ENCODE measurements at places on chromosomes 16 and 17.
A peak's percentile ranks its signal among the peaks of the same experiment; 100 is the strongest.

- no peak for DNase-seq
Observed at GRCh38 chr17:7211491-7212273, 8.0 kb downstream of the DLG4 start.

- no peak for DNase-seq
Observed at GRCh38 chr16:25676820-25677219, 14.9 kb upstream of the HS3ST4 start.

DNA sequence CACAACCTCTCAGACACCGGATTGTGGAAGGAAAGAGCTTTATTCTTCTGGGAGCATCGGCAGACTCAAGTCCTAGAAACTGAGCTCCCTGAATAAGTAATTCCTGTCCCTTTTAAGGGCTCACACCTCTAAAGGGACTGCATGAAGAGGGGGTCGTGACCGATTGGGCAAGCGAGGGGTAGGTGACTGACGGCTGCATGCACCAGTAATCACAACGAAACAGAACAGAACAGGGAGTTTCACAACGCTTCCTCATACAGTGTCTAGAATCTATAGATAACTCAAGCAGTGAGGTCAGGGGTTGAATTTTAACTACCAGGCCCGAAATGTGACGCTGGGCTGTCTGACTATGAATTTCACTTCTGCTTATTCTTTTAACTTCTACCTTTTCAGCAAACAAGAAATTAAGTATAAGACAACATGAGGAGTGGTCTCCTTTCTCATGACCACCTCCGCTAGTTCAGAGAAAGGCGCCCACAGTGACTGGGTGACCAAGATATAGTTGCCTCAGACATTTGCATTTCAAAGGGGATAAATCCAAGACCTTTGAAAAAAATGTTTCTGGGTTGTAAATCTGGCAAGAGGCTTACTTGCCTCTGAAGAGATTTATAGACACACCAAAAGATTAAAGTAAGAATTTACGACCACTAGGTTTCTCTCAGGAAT is 88.4 kb upstream of the ATF7IP2 start:
- no peak for DNase-seq

DNA sequence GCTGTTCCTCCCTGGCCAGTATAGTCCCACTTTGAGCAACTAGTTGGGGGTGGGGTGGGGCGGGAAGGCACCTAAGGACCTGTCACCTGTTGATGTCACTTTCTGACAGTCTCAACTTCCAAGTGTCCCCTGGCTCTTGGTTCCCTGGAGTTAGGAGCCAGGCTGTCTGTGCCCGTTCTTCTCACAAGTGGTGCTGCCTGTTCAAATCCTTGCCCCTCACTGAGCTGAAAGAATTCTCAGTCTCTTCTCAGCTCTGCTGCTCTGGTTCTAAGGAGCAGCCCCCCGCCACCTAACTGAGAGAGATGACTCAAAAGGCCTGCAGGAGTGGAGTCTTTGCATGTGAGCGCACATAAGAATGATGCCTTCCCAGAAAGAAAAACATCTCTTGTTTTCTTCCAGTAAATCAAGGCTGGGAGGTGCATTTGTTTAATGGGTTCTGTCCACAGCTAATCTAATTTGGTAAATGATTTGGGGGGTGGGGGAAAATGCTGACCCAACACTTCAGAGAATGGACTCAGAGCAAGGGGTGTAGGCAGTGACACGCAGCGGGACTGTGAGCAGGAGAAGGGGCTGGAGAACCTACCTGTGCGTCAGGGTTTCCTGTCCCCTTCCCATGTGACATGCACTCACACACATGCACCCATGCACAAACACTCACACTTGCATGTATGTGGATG is 78.2 kb upstream of the NLRP1 start:
- no peak for DNase-seq

DNA sequence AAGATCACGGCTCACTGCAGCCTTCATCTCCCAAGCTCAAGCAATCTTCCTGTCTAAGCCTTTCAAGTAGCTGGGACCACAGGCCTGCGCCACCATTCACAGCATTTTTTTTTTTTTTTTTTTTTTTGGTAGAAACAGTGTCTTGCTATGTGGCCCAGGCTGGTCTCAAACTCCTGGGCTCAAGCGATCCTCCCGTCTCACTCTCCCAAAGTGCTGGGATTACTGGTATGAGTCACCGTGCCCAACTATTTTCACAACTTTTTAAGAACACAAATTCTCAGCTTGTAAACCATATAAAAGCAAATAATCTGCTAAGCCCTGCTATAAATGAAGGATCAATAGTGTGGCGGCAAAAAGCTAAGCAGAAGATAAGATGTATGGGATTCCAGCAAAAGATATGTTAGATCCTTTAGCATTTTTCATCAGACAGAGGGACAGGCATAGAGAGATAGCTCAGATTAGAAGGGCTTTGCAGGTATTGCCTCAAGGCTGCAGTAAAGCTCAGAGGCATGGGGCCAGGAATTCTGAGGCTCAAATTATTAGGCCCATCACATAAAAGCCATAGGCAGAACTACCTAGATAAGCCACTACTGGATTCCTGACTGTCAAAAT is 55.1 kb downstream of the EMP2 start:
- no peak for DNase-seq

DNA sequence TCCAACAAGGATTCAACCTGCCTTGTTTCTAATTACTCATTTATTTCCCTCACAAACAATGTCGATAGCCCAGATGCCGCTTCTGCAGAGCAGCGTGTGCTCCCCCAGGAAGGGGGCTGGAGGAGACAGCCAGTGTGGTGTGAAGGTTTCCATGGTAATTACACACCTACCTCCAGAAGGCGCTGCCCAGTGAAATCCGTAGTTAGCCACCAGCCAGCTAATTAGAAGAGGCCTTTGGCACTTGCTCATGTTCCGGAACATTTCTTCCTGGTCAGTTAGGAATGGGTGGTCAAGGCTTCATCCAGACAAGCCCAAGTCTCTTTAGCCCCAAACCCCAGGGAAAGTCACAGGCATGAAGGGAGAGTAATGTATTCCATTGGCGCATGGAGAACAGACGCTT is 342.5 kb upstream of the C16orf82 start:
- no peak for DNase-seq

- peak; percentile 63 for DNase-seq
Observed at GRCh38 chr17:40615068-40615840, 32.4 kb downstream of the SMARCE1 start.

DNA sequence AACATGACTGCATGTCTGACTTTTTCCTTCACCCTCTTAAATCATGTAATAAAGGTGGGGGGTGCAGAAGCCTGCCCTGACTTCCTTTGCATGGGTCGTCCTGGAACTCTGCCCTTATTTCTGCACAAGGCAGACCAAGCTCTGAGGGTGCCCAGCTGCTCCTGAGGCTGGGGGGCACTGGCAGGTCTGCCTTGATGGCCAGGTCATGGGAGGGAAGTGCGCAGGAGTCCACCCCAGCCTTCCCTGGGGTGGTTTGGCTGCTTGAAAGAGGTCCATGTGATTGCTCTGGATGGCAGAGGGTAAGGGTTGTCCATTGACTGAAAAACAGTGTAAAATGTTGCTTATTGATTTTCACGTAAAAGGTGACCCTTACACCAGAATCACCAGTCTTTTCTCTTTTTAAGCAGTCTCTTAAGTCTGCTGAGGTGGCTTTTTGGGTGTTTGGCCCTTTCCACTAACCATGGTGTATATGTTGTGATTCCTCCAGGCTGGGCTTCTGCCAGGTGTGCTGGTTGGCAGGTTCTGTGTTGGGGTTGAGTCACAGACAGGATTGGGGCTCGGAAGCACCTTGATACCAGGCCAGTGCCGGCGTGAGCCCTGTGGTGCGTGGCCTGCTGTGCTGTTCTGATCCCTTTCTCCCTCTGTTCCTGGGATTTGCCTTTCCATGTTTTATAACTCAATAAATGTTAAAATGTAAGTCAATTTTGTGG is 19.4 kb downstream of the DHX38 start:
- DNase-seq: no peak

DNA sequence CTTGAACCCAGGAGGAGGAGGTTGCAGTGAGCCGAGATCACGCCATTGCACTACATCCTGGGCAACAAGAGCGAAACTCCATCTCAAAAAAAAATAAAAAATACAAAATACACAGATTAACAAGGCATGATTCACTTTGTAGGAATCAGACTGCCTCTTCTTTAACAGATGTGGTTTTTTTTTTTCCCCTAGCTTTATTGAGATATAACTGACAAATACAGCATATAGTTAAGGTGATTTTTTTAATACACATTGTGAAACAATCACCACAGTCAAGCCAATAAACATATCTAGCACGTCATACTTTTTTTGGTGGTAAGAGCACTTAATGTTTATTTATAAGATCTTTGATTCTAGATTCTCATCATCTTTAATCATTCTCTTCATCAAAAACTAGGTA is 87.8 kb downstream of the SPAG9 start:
- DNase-seq: no peak

- DNase-seq: no peak
Observed at GRCh38 chr17:67139289-67139688, 94.9 kb downstream of the CACNG1 start.

DNA sequence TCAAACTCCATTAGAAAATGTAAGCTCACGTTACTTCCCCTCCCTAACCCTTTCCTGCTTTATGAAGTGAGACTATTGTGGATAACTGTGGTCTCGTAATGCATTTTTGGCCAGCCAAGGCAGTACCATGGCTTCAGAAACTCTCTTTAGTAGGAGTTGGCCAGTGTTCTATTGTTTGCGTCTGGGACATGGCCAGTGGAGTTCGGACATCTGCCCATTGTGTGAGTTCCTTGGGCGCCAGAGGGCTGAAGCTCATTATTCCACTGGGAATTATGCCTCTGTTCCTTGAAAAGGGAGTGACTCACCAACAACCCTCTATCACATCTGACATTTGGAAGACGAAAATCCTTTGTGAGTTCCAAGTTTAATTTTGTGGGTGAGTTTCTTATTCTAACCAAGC is 319.5 kb upstream of the SOX9 start:
- DNase-seq: no peak

- no peak for DNase-seq
Observed at GRCh38 chr17:21214777-21215541, 998 bp upstream of the TMEM11 start.

Data from iPS DF 19.7 (cell line).